NCI-H2081 treated with DMSO at 0.1 percent for 48 hours (cell line): ENCODE measurements at places on chromosomes 3 and 15.

DNA sequence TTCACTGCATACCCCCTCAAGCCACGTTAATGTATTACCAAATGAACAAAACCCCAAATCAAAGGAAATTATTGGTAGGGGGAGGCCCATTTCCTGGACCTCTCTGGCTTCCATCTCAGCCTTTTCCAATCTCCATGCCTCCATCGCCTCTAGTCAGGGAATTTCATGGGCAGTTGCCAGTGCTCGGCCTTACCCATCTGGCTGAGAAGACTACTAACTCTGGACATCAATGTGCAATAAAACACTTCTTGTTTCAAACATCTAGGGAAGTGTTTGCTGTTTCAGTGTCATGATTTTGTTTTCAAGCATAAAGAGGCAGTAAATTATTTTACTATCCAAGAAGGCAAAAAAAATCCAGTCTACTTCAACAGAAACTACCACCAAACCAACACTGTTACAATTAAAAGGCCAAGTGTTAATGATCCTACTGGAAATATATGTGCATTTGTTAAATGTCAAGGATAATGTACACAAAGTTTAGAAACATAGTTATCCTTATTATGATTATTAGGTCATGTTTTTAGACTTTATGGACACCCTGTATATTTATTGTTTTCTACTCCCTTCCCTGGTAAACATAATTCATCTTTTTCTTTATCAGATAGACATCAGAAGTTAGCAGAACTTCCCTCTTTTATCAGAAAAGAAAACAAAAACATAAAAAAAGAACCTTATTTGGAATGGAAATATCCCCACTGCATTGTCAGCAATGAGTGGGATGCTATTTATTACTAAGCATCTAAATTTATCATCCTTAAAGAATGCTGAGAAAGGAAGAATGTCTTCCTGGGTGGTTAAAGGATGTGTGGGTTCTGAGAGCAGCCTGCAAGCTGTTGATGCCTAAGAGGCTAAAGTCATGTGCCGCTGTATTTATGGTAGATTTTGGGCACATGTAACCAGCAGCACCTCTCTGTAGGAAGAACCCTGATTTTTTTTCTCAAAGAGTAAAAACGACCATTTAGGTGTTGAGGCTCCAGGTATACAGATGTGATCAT lies 15.2 kb downstream of the LDHAL6B start:
- no peak for DNase-seq

- no peak for DNase-seq
Measured at GRCh38 chr3:14459787-14460186, 57.4 kb downstream of the SLC6A6 start.

DNA sequence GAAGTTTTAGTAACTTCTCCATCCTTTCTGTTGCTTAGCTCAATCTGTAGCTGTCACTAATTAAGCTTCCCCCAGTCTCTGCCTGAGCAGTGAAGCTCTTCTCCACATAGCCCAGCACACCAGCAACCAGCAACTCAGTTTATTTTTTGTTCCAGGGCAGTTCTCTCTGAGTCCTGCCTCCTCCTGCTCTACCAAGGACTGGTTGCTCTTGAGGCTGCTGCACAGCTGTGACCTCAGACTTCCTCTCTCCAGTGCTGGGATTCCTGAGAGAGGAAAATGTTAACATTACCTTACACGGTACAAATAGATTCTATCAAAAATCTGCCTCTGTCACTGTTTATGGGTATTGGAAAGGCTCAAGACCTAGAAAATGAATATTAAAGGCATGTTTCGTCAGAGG lies 294.7 kb downstream of the OXSM start:
- DNase-seq = no peak

DNA sequence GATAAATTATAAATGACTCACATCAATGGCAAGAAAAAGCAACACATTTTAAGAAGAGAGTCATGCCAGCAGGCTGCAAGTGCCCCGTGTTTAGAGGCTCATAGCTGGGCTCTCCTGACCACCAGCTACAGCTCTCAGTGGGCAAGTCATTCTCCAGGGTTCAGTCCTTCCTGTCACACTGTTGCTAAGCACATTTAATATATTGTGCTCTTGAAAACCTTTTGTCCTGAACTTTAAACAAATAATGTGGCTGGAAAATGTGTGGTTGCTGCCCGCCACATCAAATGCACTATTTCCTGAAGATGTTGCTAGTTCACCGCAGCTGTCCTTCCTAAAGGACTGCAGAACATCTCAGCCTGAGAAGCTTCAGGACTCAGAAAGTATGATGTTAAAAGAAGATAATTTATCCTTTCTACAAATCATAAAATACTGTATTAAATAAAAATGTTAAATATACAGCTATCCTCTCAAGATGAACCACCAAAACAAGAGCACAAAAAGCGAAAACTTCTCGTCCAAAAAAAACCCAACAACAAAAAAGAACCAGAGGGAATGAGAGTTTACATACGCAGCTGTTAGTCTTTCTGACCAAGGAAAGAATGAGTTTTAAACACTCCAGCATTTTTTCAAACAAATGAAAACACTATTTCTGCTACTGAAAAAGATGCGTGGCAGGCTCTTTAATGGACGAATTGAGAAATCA lies 951 bp downstream of the TARS3 start:
- DNase-seq = no peak

DNA sequence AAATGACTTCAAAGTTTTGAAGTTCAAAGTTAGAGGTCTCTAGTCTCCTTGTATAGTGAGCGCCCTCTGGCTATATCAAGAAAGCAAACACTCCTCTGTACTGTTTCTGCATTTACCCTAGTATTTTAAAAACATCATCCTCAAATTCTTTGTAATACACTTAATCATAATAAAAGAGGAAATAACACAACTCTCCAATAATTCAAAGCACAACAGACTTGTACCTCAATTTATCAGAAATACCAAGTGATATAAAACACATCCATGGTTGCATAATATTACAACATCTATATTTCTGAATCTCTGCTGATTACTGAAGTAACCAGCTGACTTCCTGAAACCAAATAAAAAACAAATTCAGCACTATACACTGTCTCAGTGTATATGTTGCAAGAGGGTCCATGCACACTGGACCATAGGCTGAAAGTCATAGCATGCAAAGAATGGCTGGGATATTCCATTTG lies 12.5 kb downstream of the PLOD2 start:
- DNase-seq = no peak

GRCh38 chr15:63019511-63020109 lies 22.9 kb upstream of the TPM1 start:
- no peak for DNase-seq

GRCh38 chr3:110583373-110583935 lies 488.2 kb upstream of the NECTIN3 start:
- no peak for DNase-seq

- DNase-seq = peak; percentile 45
Measured at GRCh38 chr3:147616998-147617619, 207.9 kb downstream of the ZIC1 start.

- DNase-seq = no peak
Measured at GRCh38 chr3:117922039-117922438, 1112.6 kb downstream of the IGSF11 start.

DNA sequence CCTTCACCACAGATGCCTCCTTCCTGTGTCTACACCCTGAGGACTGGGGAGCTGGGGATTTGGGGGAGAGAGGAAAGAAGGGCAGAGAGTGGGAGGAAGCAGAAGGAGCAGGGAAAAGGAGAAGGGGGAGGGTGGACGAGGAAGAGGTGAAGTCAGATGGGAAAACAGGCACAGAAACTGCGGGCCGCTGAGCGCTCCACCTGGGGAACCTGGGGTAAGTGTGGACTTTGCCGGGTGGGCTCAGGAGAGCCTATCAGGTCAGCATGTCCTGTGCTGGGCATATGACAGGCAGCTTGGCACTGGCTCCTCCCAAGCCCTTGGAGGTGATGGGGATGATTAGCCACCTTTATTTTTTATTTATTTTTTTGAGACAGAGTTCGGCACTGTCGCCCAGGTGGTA lies 62.6 kb downstream of the CORO2B start:
- DNase-seq = no peak

GRCh38 chr3:69588170-69588569 lies 151.1 kb upstream of the MITF start:
- DNase-seq = no peak

DNA sequence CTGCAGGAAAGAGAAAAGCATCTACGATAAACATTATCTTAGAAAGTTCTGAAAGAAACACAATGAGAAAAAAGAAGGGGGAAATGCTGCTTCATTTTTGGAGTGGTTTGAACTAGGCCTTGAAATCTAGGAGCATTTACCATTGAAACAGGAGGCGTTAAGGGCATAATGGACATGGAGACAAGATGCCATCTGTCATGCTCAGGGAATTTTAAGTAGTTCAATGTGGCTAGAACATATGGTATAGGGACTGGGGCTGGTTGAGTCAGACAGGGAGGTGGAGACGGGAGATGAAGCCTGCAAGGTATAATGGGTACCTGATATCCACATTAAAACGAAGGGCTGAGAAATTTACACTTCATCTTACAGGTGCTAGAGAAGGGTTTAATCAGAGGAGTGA lies 10.4 kb upstream of the PLAAT1 start:
- DNase-seq = no peak

- no peak for DNase-seq
Measured at GRCh38 chr15:65796610-65797078, 4.6 kb upstream of the DENND4A start.

DNA sequence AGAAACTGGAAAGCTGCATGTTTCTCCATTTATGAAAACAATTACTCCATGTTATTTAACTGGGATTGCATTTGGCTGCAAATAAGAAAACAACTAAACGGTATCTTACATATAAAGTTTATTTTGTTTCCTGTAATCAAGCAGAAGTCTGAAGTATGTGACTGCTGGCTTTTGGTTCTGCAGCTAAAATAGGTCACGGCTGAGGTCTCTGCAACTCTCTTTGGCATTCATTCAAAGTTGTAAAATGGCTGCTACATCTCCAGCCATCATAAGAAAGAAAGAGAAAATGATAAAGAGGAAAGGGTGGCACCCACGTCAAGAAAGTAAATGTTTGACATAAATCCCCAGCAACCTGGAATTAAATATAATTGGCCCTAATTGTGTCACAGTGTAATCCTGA lies 406.1 kb downstream of the TBC1D5 start:
- peak; percentile 32 for DNase-seq

DNA sequence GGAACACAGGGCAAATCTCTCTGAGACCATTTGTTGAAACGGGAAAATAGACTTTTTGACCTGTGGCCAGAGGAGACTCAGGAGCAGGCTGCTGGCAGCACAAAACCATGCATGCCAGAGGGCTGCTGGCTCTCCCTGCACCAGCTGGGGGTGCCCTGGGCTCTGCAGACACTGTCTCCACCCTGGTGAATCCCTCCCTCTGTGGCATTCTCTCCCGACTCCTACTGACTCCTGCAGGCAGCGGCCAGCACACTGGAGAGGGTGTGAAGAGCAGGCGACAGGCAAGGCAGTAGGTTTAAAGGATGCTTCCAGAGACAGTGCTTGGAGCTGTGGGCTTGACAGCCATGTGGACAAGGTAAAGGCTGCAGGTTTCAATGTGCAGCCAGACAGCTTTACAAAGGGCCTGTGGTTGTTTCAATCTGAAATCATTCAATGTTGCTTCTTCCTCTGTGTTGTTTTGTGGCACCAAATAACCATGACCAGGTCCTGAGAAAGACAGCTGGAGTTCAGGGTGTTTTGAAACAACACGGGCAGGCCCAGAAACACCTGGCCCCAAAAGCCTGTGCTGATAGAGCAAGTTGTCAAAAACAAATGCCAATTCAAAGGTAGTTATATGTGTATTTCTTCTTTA lies 431.0 kb upstream of the ATP10A start:
- no peak for DNase-seq

- DNase-seq = no peak
Measured at GRCh38 chr3:51943451-51944391, 1.6 kb downstream of the PARP3 start.

DNA sequence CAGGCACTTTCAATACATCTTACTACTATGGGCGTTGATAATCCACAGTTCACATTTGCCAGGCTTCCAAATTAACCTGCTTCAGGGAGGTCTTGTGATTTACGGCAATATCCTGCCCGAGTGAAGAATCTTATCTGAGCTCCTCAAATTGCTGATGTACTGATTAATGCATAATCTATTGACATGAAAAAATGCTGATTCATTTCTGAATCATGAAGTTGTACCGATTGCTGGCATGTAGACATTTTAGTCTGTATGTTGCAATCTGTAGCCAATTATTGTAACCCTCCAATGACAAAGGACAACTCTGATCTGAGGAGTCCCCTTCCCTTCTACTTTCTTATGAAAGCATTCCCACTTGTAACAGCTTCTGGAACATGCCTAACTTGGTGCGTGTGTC lies 97.2 kb downstream of the SEC22A start:
- no peak for DNase-seq

- no peak for DNase-seq
Measured at GRCh38 chr15:89781891-89782618, 5.9 kb downstream of the MESP2 start.

GRCh38 chr3:141093971-141094684 lies 43.0 kb downstream of the SPSB4 start:
- no peak for DNase-seq

DNA sequence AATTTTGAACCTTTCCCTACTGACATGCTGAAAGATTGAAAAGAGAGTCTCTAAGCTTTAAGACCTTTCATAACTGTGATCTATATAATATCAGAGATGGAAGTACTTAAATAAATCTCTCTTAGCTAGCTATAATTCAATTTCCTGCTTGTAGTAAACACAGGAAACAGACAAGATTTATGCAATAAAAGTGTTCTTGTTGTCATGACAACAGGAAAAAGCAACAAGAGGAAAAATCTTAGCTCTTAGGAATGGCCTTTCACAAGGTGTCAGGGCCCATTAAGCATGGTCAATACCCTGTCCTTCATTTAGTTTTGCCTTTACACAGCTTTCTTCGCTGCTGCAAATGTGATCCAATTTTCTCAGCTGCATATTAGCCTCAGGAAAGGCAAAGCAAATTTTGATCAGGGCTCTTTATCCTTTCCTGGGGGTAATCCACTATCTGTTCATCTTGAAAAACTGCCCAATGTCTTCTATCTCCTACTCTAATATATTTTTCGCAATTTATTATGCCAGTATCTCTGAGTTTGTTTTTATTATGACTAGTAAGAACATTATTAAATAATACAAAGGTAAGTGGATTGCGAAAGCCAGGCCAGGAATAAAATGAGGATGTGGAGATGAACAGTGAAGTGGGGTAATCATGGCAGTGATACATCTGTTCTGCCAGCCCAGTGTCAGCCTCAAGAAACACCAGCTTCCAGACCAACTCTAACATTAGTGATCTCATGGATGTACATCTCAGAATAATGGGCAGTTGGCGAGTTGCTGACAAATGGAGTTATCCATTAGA lies 28.7 kb downstream of the SIDT1 start:
- no peak for DNase-seq

- DNase-seq = no peak
Measured at GRCh38 chr3:128004661-128005060, 47.6 kb upstream of the SEC61A1 start.

DNA sequence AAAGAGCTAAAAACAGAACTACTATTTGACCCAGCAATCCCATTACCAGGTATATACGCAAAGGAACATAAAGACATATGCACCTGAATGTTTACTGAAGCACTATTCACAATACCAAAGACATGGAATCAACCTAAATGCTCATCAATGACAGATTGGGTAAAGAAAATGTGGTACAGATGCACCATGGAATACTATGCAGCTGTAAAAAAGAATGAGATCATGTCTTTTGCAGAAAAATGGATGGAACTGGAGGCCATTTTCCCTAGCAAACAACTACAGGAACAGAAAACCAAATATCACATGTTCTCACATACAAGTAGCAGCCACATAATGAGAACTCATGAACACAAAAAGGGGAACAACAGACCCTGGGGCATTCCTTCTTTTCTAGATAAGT lies 208.9 kb upstream of the LRRFIP2 start:
- no peak for DNase-seq

GRCh38 chr15:39640665-39641064 lies 59.8 kb downstream of the THBS1 start:
- no peak for DNase-seq
